ENCODE measurements at places on chromosomes 2 and 18. TPM values are rescaled to one million over a fixed set of nuclear protein-coding genes. Genes with fewer than 3 reads are reported as not detected.

- no peak for DNase-seq
- no peaks in the 10 kb centered on the region for H3K27me3 ChIP-seq
- H3K27ac ChIP-seq = no peak overlapping the region
- H3K4me1 ChIP-seq = peaks cover 22% of the 10 kb centered on the region
- no peaks in the 10 kb centered on the region for H3K36me3 ChIP-seq
These were observed 32.3 kb downstream of the STEAP3 start for GRCh38 chr2:119255760-119256581.

DNA sequence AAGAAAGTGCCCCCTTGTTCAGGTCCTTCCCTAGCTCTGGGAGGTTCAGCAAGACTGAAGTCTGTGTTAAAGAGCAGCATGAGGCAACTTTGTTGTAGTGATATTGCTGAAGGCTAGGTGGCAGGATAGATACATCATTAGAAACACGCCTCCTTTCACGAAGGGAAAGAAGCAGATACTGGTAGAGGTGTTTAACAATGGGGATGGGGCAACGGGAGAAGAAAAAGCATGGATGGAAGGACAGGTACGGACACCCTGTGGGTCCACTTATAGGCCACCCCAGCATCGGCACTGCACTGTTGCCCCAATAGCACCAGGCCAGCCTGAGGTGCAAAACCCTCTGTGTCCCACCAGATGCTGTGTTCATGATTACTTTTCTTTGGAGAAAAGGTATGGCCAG is 3.5 kb upstream of the IGFBP5 start:
- no peaks in the 10 kb centered on the region for H3K36me3 ChIP-seq
- no peak overlapping the region for H3K27ac ChIP-seq
- H3K27me3 ChIP-seq = no peaks in the 10 kb centered on the region
- DNase-seq = peak; percentile 41

- no peak for DNase-seq
- no peak overlapping the region for H3K4me3 ChIP-seq
- H3K27me3 ChIP-seq = peaks cover 57% of the 10 kb centered on the region
- no peak overlapping the region for H3K27ac ChIP-seq
These were observed 210.2 kb downstream of the PAX3 start for GRCh38 chr2:222088561-222088960.

GRCh38 chr2:26169226-26169625 is 3.7 kb upstream of the GAREM2 start:
- peaks cover 23% of the 10 kb centered on the region for H3K27me3 ChIP-seq
- no peak overlapping the region for H3K4me3 ChIP-seq
- H3K4me1 ChIP-seq = no peaks in the 10 kb centered on the region

DNA sequence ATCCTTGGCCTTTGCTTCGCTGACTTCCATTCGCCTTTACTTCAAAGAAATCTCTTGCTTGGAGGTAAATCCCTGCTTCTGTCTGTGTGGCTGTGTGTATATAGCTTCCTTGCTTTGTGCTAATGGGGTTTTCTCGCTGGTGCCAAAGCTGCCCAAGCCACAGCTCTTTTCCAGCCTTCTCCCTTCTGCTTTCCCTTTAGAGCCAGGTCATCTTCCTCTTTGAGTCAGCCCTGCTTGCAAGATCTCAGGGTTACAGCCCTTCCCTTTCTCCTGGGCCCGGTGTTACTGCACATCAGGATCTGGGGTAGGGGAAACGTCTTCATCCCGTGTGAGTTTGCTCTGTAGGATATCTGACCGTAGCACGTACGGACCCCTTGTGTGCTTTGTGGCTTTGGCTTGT is 19.1 kb downstream of the EIF4E2 start:
- H3K27me3 ChIP-seq = no peaks in the 10 kb centered on the region
- peaks cover 65% of the 10 kb centered on the region for H3K36me3 ChIP-seq
- no peak for DNase-seq

DNA sequence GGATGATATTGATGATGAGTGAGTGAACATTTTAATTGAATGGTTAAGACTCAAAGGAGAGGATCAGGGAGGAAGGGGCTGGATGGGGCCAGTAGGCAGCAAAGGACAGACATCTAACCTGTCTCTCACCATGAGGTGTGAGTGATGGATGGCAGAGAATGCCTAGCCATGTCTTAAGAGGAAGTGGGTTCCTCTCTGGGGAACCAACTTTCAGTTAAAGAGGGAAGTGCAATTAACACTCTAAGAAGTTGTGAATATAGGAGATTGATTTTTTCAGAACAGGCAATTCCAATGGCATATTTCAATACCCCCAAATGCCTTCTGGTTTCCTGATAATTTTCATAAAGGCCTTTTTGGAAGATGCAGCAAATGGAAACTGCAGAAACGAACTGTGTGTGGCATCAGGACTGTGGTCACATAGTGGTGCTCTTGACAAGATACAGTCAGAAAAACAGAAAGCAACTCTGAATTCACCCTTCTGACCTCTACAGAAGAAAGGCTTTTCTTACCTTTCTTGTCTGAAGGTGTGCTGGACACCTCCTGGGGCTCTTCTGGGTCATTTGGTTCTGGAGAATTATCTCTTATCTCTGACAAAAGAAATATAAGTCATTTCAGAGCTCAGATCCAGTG is 10.2 kb downstream of the SP110 start:
- DNase-seq = no peak
- H3K27me3 ChIP-seq = no peaks in the 10 kb centered on the region
- H3K4me1 ChIP-seq = peaks cover 14% of the 10 kb centered on the region
- peaks cover 8% of the 10 kb centered on the region for H3K36me3 ChIP-seq

- no peak for DNase-seq
- H3K4me3 ChIP-seq = no peak overlapping the region
- H3K36me3 ChIP-seq = no peaks in the 10 kb centered on the region
- H3K27me3 ChIP-seq = no peaks in the 10 kb centered on the region
- H3K27ac ChIP-seq = no peak overlapping the region
- H3K4me1 ChIP-seq = no peaks in the 10 kb centered on the region
These were observed 78.3 kb upstream of the TLK1 start for GRCh38 chr2:171238946-171239345.

GRCh38 chr18:25111377-25112288 is 240.3 kb downstream of the ZNF521 start:
- no peaks in the 10 kb centered on the region for H3K4me1 ChIP-seq
- no peaks in the 10 kb centered on the region for H3K36me3 ChIP-seq
- no peak overlapping the region for H3K4me3 ChIP-seq
- peaks cover 19% of the 10 kb centered on the region for H3K27me3 ChIP-seq
- no peak overlapping the region for H3K27ac ChIP-seq

DNA sequence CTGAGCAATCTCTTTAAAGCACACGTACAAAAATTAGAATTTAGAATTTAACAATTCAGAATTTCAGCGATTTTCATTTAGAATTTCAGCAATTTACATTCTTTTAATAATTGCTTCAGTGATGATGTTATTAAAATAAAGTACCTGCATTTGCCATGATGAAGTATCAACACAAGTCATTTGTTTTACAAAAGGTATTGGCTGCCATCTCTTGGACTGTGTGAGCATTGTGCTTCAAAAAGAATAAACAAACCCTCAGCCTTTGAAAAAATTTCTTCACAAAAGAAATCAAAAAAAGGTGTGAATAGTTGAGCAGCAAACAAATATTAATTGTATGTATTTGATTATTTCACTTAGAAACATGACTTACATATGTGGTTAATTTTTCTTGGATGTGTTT is 27.1 kb upstream of the ZC3H15 start:
- H3K4me3 ChIP-seq = no peak overlapping the region
- no peaks in the 10 kb centered on the region for H3K27me3 ChIP-seq
- no peak overlapping the region for H3K27ac ChIP-seq
- H3K36me3 ChIP-seq = no peaks in the 10 kb centered on the region
- peaks cover 9% of the 10 kb centered on the region for H3K4me1 ChIP-seq

DNA sequence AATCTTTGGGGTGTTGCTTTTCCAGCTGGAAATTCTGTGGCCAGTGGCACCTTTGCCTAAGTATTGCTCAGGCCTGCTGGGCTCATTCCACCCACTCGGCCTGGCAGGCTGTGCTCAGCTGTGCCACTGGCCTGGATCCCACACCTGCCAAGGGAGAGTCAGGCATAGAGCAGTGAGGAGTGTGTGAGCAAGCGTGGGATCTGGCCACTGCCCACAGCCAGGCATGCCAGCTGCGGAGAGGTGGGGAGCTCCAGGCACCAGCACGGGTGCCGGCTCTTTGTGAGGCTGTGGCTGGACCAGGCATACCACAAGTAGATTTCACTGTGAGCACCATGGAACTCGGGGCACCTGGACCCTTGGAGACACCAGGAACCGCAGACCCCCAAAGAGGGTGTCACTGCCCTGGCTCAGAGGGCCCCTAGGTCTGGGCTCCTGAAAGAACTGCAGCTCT is 118.1 kb upstream of the MAP2 start:
- no peaks in the 10 kb centered on the region for H3K4me1 ChIP-seq
- no peaks in the 10 kb centered on the region for H3K36me3 ChIP-seq
- no peaks in the 10 kb centered on the region for H3K27me3 ChIP-seq
- H3K27ac ChIP-seq = no peak overlapping the region
- no peak for DNase-seq
- no peak overlapping the region for H3K4me3 ChIP-seq

DNA sequence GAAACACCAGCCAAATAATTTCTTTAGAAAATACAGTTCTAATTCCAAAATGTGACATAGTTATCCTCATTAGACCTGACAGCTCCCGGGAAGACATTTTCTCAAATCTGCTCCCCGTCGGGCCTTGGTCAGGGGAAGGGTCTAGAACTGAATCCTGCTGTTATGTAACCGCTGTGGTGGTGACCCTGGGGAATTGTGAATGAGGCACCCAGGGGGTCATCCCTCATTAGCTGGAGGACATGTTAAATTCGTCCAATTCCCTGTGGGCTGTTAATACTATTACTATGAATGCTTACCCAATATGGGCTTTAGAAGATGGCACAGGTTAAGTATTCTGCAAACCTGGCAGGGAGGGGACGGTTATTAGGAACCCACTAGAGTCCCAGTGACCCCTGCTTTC is 11.8 kb downstream of the CPLX4 start:
- H3K4me1 ChIP-seq = peaks cover 10% of the 10 kb centered on the region
- no peaks in the 10 kb centered on the region for H3K36me3 ChIP-seq
- DNase-seq = no peak
- H3K27ac ChIP-seq = no peak overlapping the region
- H3K27me3 ChIP-seq = peaks cover 52% of the 10 kb centered on the region

- H3K27me3 ChIP-seq = no peaks in the 10 kb centered on the region
- peaks cover 9% of the 10 kb centered on the region for H3K4me1 ChIP-seq
- no peak for DNase-seq
- H3K36me3 ChIP-seq = no peaks in the 10 kb centered on the region
These were observed 371.6 kb downstream of the RPRM start for GRCh38 chr2:153106802-153107477.

DNA sequence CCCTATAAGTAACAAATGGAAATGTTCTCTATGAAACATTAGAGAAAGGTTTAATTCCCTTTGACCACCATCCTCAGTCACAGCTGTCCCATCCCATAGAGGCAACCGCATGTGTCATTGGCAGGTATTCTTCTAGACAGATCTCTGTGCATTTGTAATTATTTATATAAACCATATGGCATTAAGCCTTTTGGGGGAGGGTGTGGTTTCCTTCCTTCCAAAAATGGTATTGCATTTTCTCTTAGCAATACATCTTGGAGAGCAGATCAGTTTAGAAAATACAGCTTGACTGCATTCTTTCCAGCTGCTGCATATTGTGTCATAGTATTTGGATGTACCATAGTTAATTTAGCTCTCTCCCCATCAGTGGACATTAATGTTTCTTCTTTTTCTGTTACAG is 57.7 kb downstream of the LCLAT1 start:
- H3K4me1 ChIP-seq = peaks cover 9% of the 10 kb centered on the region
- H3K27ac ChIP-seq = peak overlapping the region; percentile 8
- H3K27me3 ChIP-seq = no peaks in the 10 kb centered on the region
- H3K4me3 ChIP-seq = no peak overlapping the region
- no peaks in the 10 kb centered on the region for H3K36me3 ChIP-seq

GRCh38 chr2:88342749-88343148 is 109.7 kb downstream of the FOXI3 start:
- H3K4me3 ChIP-seq = no peak overlapping the region
- H3K27me3 ChIP-seq = peaks cover 33% of the 10 kb centered on the region
- no peak for DNase-seq
- H3K36me3 ChIP-seq = no peaks in the 10 kb centered on the region
- H3K27ac ChIP-seq = no peak overlapping the region

DNA sequence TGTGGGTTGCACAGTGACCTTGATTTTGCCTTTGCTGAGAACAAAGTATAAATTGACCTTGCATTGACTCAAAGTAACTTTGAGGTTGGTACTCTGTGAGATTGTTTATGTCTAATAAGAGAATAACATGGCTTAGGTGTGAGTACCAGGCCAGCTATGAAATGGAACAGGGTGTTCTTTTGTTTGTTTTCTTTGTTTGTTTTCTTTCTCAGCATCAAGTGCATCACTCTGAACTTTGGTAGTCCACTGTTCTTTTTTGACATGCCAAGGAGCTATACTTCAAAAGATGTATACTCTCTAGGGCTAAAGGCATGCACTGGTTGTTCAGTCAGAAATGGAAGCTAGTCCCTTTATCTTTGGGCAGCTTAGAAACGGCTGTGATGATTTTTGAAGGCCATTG is 5.1 kb downstream of the ABCB11 start:
- H3K4me1 ChIP-seq = peaks cover 19% of the 10 kb centered on the region
- no peak overlapping the region for H3K4me3 ChIP-seq
- no peak for DNase-seq
- H3K27me3 ChIP-seq = no peaks in the 10 kb centered on the region
- H3K27ac ChIP-seq = no peak overlapping the region

DNA sequence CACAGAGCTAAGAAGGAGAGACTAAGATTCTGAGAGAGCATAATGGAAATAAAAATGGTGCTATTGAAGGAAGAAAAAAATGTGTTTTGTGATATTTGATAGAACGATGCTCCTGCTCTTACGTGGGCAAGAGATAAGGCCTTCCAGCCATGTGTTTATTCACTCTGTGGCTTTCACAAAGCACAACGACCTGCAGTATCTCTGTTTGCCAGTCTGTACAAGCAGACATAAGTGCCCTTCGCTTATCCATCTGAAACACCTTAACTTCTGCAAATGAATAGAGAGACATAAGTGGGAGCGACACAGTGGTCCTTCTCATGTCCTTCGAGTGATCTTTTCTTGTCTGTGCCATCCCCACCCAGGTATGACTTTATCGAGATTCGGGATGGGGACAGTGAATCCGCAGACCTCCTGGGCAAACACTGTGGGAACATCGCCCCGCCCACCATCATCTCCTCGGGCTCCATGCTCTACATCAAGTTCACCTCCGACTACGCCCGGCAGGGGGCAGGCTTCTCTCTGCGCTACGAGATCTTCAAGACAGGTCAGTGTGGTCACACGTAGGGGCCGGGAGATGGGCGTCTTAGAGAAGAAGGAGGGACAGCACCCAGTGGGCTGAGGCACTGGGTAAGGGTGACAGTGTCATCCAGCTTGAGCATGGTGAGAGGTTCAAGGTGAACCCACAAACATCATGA is 33.7 kb downstream of the NRP2 start:
- no peaks in the 10 kb centered on the region for H3K27me3 ChIP-seq
- H3K4me1 ChIP-seq = no peaks in the 10 kb centered on the region
- H3K4me3 ChIP-seq = no peak overlapping the region
- no peak for DNase-seq

GRCh38 chr2:175786471-175787124 is 215.5 kb downstream of the LNPK start:
- H3K4me3 ChIP-seq = no peak overlapping the region
- no peaks in the 10 kb centered on the region for H3K4me1 ChIP-seq
- H3K36me3 ChIP-seq = no peaks in the 10 kb centered on the region
- DNase-seq = no peak

Gene ZAP70
- not detected for total RNA-seq

Gene GALNT14
- total RNA-seq = 61.9 TPM

Gene GULP1
- 94.4 TPM for total RNA-seq

Gene EIF2AK3
- 17.4 TPM for total RNA-seq

Gene IL36G
- total RNA-seq = not detected

Gene SP140
- 10.9 TPM for total RNA-seq

Gene RESP18
- not detected for total RNA-seq

Gene CCDC68
- 16.0 TPM for total RNA-seq

Gene IL36A
- total RNA-seq = not detected

Gene REG1B
- not detected for total RNA-seq
